ENCODE measurements at places on chromosomes 11 and 22.

DNA sequence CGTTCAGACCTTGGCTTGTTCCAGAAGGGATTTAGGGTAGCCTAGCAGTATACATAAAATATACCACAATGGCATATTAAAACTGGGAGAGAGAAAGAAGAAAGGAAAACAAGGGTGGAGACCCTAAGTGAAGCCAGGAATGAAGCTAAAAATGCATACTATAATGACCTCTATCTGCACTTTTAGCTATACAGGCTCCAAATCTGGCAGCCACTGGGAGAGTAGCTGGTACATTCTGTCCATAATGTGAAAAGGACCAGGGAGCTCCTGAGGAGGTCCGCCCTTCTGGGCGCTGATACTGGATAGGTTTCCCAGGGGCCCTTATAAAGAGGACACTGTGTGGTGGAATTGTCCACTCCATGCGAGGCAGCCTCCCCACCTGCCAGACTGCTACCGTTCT lies 42.8 kb downstream of the PRDM11 start:
- DNase-seq = no peak

- DNase-seq = no peak
These were observed 177.7 kb downstream of the NAV2 start for GRCh38 chr11:19890308-19890707.

DNA sequence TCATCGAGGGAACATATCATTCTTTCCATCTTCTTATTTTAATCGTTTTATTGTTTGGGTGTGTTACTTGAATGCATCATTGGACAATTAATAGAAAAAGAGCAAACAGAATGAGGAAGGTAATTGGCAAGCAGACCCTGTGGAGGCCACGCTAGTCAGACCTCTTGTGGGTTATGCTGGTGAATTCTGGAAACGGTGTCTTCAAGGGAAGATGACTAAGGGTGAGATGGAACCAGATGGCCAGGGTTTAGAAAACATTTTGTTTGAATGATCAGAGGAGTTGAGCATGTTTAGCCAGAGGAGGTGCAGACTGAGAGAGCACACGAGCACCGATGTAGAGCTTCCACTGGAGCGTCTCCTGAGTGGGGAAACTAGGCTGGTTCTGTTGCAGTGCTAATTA lies 8.5 kb downstream of the ST14 start:
- DNase-seq = no peak

DNA sequence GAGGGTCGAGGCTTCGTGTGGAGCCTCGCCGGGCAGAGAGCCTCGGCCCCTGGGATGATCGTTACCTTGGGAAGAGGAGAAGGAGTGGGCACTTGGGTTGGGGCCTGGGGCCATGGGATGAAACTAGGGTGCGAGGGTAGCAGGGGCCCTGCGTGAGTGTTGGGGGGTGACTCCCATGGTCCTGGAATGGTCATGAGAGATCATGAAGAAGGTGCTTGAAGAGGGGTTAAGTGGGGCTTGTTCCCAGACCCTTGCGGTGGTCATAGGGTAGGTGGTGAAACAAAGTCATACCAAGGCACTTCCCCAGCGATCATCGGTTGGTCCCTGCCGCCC lies 284 bp downstream of the CCS start:
- no peak for DNase-seq
